NCI-H460 (cell line): ENCODE measurements at places on chromosomes 3 and 15. TPM values are rescaled to one million over a fixed set of nuclear protein-coding genes. Genes with fewer than 3 reads are reported as not detected.

DNA sequence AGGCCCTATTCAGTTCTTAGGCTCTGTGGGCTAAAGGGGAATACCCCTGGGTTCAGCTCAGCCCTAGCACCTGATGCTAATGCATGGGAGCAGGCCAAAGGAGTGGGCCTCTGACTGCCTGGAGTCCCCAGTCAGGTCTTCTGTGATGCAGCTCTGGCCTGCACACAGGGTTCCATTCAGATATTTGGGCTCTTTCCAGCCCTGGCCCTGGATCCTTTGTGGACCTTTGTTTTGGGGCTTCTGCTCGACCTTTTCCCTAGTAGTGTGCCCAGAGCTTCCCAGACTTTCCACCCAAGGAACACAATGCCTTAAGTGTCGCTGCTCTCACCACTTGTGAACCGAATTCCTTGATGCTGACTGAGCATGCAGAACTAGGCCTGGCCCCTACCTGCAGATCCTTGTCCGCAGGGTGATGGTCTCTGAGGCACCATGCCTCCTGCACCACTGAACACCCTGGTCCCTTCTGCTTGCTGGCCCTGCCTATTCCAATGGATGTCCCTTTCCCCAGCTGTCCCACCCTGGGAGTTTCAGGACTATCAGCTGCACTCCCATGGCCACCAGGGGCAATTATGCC, 5.1 kb downstream of the SEC13 start:
- DNase-seq, result no peak

- DNase-seq, result no peak
Observed at GRCh38 chr15:32852771-32853170, 135.0 kb downstream of the GREM1 start.

DNA sequence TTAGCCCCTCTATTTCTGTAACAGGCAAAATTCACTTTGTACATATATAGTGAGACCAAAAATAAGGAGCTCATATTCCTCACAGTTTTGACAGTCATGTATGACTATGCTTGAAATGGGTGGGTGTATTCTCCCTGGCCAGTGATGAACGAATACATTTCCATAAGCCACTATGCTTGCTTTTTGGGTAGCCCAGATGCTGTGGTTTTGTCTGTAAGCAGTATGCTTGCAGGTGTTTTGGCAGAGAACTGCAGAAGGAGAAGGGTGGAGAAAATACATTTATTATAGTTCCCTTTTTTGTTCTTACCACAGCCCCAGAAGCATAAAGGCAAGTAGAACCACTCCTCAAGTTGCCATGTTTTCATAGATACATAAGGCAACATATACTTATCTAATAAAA, 131.2 kb downstream of the RBMS3 start:
- DNase-seq, result no peak

Gene TP63
- total RNA-seq, result not detected in 2 replicates

Gene ZBTB47
- 1.5 TPM in 2 replicates for total RNA-seq

DNA sequence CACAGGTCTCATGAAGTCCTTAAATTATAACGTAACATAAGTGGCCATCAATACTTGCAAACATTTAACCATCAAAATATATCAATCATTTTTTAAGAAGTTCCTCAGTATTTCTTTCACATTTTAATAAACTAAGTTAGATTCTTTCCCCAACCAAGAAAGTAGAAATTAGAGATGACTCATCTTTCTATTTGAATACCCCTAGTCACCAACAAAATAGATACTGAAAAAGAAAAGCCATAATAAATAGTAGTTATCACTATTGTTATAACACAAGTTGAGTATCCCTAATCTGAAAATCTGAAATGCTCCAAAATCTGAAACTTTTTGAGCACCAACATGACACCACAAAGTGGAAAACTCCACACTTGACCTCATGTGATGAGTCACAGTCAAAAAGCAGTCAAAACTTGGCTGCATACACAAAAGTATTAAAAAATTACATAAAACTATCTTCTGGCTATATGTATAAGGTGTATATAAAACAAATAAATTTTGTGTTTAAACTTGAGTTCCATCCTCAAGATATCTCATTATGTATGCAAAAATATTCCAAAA, 3.7 kb downstream of the SHQ1 start:
- DNase-seq, result no peak

DNA sequence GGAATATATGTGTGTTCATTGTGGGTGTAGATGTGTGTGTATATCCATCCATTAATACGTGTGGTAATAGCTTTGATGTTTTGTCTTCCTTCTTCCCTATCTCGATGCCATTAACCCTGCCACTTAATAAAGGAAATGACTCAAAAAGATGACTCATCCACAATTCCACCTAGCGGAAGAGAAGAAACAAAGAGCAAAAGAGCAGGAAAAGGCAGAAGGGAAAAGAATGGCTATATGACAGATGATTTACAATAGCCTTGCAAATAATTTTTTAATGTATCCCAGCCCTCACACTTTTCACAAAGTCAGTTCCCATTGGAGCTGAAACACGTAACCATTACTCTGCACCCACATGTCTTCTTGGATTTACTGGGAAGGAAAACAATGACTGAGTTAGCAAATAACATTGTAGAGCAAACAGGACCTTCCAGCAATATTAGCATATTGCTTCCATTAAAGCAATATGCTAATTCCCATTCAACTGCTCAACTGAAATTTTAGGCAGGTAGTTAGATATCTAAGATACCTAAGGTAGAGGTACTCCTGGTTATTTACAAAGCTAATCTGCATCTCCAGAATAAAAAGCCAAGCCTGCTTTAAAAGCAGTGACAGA, 197.2 kb downstream of the KCNAB1 start:
- no peak for DNase-seq

- peak; percentile 87 for DNase-seq
Observed at GRCh38 chr3:172140499-172141391, 101.4 kb downstream of the FNDC3B start.

Gene DPH3
- 10.5 and 11.6 TPM in 2 replicates for total RNA-seq

GRCh38 chr3:14457999-14458398, 55.6 kb downstream of the SLC6A6 start:
- DNase-seq, result no peak
